Fibroblast of skin of right biceps (primary cell): ENCODE measurements at places on chromosomes 1 and 21.
A peak's percentile ranks its signal among the peaks of the same experiment; 100 is the strongest.

DNA sequence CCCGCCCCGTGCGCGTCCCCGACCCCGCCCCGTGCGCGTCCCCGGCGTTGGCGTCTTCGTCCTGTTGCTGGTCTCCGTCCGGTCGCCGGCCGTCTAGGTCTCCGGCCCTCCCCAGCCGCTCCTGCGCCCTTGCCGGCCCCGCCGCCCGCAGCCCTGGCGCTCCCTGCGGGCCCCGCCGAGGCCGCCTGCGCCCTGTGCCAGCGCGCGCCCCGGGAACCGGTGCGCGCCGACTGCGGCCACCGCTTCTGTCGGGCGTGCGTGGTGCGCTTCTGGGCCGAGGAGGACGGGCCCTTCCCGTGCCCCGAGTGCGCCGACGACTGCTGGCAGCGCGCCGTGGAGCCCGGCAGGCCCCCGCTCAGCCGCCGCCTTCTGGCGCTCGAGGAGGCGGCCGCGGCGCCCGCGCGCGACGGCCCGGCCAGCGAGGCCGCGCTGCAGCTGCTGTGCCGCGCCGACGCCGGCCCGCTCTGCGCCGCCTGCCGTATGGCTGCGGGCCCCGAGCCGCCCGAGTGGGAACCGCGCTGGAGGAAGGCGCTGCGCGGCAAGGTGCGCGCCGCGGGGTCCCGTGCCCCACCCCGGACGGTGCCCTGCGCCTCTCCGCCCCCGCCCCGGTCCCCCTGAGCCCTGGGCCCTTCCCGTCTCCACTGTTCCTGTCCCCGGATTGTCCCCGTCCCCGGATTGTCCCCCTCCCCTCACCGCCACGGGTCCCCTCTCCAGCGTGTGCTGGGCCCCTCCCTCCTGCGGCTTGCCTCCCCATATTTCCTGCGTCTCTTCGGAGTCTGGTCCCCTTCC is at the start of gene RNF187:
Gene RNF187 (plus strand): TSS at position 47 of the 789 bp plus-strand sequence.
- no peak for DNase-seq

DNA sequence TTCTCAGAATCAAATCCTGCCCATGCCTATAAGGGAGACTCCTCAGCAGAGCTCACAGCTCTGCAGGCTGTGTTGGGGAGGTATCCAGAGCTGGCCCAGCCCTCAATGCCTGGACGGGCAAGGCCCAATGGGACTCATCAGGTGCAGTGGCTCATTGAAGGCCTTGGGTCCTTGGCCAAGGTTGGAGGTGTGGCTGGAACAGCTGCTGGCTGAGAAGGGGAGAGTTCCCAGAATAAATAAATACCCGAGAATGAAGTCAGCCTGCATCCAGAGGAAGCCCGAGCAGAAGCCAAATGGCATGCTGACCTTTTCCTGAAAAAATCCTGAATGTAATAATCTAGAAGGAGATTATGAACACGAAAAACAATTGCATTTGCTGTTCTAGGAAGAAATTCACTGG is 25.2 kb upstream of the IKBKE start:
- peak; percentile 13 for DNase-seq

DNA sequence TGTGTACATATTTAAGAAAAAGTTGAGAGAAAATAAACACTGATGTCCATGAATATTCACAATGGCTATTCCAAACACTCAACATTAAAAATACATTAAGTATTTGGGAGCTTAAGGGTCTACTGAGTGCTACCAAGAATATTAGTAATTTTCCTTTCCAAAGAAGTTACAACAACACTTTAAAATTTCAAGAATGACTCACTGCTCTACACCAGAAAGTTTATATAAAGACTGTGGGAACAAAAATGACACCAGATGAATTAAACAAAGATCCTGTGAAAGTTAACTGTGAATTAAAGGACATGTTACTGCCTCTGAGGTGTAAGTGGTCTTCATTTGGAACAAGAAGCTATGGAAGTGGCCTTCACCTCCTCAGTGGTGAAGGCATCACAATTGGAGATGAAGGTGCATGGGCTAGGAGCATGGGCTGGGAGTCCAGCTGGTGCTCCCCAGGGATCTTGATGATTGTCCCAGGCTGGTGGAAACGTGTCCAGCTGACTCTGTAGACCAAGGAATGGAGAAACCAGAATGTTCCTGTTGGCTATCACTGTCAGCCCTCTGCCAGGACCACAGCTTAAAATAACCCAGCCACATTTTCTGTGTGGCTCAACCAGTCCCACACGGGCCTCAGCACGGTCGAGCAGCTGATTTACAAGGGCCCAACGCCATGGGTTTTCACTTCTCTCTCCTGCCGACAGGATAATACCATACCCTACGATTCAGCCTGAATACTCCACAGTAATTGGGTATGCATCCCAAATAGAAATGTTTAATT is 28.8 kb downstream of the TAF5L start:
- peak; percentile 64 for DNase-seq

DNA sequence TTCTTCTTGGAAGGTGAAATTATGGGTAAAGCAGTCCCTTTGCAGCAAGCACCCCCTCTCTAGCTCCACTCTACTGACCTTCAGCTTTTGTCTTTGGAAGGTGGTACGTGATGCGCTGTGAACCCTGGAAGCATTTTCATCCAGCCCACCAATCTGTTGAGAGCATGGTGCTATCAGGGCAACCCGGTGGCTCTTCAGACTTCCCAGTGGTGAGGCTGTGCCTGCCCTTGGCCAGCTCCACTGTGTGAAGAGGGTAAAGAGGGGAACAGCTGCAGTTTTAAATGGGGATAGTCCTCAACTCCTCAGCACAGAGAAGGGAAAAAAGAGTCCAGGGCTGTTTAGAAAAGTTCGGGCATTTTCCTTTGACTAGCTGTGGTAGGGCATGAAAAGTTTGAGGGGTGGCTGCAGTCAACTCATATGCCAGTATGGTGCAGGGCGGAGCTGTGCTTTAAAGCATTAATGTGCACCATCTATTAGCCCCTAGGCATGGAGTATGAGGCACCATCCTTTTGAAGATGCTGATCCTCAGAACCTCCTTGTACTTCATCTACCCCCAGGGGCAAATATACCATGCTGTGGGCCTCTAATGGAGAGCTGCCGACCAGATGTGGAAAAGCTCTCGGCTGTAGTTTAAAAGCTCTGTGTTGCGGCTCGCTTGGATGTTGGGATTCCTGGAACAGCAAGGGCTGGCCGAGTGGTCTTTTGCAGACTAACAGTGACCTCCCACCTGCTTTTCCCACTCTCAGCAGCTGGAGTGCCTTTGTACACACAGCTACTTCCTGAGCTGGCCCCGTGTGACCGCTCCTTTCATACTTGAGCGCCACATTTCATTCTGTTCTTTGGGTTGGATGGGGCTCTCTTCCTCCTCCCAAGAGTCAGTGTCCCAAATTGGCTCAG is 123.0 kb downstream of the PEX14 start:
- DNase-seq, result no peak

DNA sequence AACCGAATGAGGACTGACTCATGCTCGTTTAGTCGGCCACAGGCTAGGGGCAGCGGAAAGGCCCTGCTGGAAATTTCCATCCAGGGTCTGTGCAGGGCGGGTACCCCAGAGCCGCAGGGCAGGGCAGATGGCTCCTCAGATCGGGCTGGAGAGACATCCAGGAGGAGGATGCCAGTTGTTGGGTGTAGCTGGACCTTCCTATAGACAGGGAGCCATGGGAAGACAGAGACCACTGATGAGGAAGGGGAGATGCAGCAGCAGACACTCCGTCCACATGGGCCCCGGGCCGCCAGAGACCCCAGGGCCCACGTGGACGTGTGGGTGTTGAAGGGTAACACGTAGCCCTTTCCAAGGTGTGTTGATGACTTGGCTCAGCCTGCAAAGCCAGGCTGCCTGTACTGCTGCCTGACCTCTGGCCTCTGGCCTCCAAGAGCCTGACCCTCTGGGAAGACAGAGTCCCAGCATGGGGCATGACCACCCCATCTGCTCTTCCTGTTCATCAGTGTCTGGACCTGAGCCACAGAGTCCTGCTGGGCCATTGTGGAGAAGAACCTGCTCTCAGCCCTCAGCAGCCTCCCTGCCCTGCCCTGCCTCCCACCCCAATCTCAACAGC is 4.8 kb downstream of the GNG4 start:
- DNase-seq, result no peak

DNA sequence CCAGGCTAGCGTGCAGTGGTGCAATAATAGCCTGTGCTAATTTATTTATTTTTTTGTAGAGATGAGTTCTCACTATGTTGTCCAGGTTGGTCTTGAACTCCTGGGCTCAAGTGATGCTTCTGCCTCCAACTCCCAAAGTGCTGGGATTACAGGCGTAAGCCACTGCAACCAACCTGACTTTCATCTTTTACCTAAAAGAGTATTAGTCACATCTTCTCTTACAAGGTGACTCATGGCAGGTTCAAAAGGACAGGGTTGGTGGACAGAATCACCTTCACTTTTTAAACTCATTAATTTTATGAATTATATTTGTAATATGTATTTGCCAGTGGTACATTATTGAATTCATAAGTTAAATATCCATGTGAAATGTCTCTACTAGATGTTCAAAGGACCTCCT is 18.1 kb downstream of the JAM2 start:
- no peak for DNase-seq

GRCh38 chr21:38788275-38788905 is 17.3 kb upstream of the ETS2 start:
- no peak for DNase-seq

DNA sequence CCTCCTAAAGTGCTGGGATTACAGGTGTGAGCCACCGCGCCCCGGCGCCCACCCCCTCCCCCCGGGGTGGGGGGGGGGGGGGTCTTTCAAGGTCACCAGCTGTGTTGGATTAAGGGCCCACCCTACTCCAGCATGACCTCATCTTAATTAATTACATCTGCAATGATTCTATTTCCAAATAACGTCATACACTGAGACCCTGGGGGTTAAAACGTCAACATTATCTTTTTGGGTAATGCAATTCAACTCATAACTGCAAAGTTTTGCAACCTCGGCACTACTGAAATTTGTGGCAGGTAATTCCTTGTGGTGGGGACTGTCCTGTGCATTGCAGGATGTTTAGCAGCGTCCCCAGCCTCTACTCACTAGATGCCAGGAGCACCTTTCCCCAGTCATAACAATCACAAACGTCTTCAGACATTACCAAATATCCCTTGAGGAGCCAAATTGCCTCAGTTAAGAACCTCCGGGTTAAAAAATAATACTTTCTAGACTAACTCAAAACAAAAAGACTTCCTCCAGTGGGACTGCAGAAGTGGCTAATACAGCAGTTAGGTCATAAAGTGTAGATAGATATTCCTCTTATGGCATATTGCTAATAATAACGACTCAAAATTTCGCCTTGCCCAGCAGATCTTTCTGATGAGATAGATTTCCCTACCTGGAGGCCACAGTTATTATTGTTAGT is 233.0 kb upstream of the KAZN start:
- peak; percentile 15 for DNase-seq

GRCh38 chr1:184966989-184967388 is 7.3 kb downstream of the NIBAN1 start:
- no peak for DNase-seq

DNA sequence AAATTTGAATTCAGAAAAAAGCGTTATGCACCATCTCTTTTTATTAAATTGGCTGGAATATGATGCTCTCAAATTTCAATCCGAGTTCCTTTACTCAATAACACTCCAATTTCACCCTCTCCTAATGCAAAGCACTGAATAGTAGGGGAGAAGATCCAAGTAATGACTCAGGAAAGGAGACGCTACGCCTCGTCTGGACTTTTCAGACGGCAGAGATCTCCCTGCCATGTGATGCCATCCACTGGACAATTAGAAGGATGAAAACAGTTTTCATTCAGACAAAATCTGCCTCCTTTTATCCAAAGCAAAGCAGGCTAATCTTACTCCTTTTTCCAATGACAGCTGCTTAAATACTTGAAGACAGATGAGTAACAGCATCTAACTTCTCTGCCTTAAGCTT is 242.4 kb upstream of the GREM2 start:
- DNase-seq, result peak; percentile 34

GRCh38 chr1:35835398-35835797 is 27.6 kb downstream of the AGO4 start:
- DNase-seq, result no peak

GRCh38 chr1:66381621-66382275 is 152.2 kb upstream of the SGIP1 start:
- no peak for DNase-seq

GRCh38 chr1:22645931-22646330 is 2.5 kb downstream of the C1QC start:
- no peak for DNase-seq

DNA sequence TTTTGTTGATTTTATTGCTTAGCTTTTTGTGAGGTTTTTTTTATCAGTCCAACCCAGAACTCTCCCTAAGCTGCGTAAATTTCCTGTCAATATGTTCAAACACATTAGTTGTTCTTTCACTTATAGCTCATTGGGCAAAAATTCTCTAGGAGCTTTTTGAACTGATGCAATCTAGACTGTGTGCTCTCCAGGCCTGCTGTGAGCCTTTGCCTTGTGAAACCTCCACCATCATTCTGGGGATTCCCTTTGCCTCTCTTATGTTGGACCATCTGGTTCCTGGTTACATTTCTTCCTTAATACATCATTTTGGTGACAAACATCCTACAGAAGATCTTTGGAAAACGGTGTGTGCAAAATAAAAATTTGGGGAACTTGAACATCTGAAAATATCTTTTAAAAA is 247.2 kb downstream of the LRRC7 start:
- DNase-seq, result no peak

DNA sequence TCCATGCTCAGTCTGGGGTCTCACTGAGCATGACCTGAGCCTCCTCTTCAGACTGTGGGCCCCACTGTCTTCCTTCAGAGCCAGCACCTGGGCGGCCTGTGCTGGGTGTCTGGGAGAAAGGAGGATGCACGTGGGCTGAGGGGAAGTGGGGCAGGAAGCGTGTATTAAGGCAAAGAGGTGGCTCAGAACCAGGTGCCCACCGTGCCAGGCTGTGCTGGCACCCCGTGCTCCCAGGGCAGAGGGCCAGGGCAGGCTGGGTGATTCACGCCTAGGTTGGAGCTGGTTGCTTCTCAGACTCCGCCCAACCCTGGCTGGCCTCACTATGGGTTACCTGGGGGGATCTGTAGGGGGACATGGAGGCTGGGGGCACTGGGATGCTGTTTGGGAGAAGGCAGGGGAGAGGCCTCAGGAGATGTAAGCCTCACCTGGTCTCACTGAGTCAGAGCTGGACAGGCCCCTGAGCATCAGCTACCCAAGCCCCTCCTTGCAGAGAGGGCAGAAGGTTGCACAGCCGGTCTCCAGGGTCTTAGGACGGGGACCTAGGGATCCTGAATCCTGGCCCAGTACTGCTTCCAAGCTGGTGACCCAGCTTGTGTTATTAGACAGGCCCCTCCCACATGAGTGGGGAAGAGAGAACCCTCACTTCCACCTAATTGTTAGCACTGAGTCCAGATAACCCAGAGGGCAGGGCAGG is 18.6 kb upstream of the PADI1 start:
- no peak for DNase-seq

DNA sequence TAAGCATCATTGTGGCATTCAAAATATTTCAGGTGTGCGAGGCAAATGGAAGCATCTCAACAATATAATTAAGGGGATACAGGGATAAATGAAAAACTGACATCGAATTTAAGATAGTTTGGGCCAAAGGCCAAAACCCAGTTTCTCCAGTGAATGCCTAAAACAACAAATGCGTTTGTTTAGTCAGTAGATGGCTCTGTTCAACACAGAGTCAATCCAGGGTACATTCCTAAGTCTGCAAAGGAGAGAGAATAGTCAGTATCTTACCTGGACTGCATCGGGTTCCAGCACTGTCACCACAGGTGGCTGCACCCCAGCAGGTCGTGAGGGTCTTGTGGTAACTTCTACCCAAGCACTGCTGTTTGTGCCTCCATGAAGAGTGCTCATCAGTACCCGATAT is 321.1 kb downstream of the KCTD3 start:
- no peak for DNase-seq

GRCh38 chr21:42414928-42415769 is 11.4 kb downstream of the UBASH3A start:
- peak; percentile 51 for DNase-seq
